ENCODE measurements at places on chromosomes 11 and 22.
A peak's percentile ranks its signal among the peaks of the same experiment; 100 is the strongest.

DNA sequence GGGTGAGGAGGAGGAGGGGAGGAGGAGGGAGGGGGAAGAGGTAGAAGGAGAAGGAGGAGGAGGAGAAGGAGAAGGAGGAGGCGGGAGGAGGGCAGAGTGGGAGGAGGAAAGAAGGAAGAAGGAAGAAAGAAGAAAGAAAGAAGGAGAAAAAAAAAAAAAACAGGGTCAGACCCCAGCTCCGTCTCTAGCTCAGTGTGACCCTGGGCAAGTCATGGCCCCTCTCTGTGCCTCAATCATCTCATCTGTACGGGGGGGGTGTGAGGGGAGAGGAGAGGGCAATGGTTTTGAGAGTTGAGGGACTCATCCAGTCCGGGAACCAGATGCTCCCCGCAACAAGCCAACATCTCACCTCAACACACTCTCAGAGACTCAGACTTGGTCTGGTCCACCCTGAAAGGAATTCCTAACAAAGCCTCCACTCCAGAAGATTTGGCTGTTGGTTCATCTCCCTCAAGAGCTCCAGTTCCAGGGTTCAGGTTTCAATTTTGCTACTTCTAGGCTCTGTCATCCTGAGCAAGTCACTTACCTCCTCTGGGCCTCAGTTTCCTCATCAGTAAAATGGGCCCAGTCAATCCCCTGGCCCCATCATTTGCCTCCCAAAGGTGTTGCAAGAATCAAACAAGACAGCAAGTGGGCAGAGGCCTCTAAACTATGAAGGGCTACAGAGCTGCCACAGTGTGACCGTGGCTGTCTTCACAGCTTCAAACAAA is 7.7 kb downstream of the CARD10 start:
- DNase-seq, result no peak

GRCh38 chr22:30234786-30235470 is 11.6 kb downstream of the LIF start:
- peak; percentile 46 for DNase-seq

DNA sequence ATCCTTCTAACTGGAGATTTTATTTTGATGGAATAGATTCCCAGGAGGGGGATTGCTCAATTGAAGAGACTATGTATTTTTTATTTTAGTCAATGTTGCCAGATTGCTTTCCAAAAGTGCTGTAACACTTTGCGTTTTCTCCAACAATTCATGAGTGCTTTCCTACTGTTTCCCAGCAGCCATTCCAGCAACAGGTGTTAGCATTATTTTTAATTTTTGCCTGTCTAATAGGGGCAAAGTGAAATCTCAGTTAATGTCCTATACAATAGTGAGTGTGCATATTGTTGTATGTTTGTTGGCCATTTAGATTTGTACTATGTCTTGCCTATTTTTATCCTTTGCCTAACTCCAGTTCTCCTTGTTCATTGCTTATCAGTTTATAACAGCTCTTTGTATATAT is 12.1 kb upstream of the CACNG2 start:
- DNase-seq, result no peak

DNA sequence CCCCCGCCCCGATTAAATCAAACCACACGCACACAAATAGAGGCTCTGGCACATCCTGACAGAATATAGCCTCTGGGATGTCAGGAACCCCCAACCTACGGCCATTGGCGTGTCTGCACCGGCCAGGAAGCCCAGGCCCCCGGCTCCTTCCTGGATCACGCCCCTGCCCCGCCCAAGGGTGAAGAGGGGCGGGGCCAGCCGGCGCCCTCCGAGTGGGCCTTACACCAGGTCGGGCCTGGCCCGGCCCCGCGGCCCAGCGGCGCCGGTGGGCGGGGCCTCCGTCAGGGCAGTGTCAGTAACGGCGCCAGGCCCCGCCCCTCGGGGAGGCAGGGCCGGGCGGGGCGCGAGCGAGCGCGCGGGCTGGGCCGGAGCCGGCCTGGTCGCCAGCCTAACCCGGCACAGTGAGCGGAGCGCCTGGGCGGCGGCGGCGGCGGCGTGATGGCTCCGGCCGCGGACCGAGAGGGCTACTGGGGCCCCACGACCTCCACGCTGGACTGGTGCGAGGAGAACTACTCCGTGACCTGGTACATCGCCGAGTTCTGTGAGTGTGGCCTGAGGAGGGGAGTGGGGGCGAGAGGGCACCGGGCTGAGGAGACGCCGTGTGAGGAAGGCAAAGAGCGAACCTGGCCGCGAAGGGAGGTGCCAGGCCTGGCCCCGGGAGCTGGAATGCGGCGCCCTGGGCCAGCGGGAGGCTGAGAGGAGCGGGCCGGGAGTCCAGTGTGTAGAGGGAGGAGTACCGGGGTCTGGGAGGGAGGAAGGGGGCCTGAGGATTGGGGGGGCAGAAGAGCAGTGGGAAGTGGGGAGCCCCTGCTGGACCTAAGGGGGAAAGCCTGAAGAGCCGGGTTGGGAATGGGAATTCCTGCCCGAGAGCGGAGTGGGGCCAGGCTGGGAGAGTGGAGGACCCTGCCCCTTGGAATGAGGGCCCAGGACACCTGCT is at the start of gene ACER3:
Gene ACER3 (plus strand): TSS at position 380 of the 937 bp plus-strand sequence. CDS start 59 bp downstream, at position 439.
- DNase-seq, result peak; percentile 73

DNA sequence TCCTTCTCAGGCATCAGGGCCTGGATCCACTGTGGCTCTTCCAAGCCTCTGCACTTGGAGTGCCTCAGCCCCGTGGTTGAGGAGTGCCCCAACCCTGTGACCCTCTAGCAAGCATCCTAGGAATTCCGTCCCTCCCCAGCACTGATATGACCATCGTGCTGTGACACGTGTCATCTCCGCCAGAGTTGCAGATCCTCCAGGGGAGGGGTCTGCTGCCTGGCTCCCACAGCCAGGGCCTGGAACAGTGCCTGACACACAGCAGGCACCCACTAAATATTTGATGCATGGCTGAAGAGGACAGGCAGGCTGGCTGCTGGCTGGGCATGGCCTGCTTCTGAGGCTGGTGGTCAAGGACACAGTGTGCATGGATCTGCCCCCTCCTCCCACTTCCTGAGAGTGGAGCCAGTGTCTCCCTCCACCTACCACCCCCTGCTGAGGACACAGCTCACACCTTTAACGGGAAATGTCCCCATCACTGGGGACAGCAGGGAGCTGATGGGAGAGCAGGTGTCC is 1.7 kb upstream of the CD81 start:
- DNase-seq, result no peak

- no peak for DNase-seq
Observed at GRCh38 chr11:133137270-133137669, 395.0 kb downstream of the OPCML start.

- DNase-seq, result no peak
Observed at GRCh38 chr22:49398115-49398514, 429.6 kb downstream of the BRD1 start.

DNA sequence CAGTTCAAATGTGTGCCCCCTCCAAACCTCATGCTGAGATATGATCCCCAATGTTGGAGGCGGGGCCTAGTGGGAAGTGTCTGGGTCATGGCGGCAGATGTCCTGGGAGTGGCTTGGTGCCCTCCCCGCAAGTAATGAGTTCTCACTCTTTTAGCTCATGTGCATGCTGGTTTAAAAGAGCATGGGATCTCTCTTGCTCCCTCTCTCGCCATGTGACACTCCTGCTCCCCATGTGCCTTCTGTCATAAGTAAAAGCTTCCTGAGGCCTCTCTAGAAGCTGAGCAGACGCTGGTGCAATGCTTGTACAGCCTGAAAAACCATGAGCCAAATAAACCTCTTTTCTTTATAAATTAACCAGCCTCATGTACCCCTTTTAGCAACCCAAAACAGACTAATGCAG is 98.8 kb downstream of the SGSM3 start:
- DNase-seq, result no peak

DNA sequence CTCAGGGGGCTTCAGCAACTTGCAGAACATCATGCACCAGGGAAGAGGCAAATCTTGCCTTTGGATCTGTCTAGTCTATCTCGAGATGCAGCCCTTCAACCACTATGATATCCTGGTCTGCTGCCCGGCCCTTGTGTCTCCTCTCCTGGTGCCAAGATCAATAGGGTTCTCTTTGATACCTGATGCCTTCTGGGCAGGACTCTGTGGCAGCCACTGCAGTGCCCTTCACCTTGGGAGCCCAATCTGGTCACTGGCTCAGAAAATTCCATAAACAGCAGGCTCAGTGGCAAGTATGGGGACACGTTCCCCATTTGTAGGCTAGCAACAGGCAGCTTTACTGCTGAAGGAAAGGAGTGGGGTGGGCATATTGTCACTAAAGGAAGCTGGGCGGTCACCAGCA is 23.4 kb downstream of the SYN3 start:
- DNase-seq, result no peak

DNA sequence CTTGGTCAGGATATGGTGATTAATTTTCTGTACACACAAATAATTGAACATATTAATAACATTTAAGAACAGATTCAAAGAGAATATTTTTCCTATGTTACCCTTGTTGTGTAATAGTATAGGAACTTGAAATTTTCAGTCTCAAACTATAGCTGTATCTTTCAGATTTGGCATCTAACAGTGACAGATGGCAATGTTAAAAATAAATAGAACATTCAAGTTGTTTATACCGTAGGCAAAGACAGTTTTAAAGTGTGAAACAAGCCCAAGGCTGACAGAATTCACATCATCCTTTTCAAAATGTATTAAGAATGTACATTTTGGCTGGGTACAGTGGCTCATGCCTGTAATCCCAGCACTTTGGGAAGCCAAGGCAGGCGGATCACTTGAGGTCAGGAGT is 92.6 kb upstream of the TP53AIP1 start:
- no peak for DNase-seq

DNA sequence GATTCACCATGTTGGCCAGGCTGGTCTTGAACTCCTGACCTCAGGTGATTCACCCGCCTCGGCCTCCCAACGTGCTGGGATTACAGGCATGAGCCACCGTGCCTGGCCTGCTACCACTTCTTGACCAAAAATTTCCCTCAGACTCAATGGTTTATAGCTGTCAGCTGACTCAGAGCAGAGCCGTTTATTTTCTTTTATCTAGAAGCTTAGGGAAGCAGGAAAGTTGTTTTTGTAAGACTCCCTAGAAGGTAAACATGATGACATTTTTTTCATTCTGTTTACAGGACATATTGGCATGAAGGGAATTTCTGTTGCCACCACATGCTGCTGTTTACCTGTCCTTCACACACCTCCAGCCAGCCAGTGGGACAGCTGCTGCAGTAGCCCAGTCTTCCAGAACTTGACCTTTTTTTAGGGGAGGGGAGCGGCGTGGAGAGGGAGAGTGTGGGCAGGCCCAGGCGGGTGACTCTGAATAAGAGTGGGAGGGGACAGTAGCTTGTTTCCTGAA is 56.1 kb upstream of the PTPRJ start:
- DNase-seq, result peak; percentile 70

GRCh38 chr11:133747409-133747808 is 97.9 kb downstream of the SPATA19 start:
- DNase-seq, result no peak

GRCh38 chr11:14114269-14114668 is 151.7 kb downstream of the SPON1 start:
- DNase-seq, result no peak

GRCh38 chr11:103279821-103280220 is 170.6 kb downstream of the DYNC2H1 start:
- peak; percentile 3 for DNase-seq

- DNase-seq, result peak; percentile 76
Observed at GRCh38 chr11:130431801-130432200, 3.4 kb upstream of the ADAMTS8 start.

- no peak for DNase-seq
Observed at GRCh38 chr11:102420547-102420946, 32.0 kb downstream of the TMEM123 start.

- DNase-seq, result no peak
Observed at GRCh38 chr11:15609445-15609844, 494.7 kb downstream of the INSC start.

DNA sequence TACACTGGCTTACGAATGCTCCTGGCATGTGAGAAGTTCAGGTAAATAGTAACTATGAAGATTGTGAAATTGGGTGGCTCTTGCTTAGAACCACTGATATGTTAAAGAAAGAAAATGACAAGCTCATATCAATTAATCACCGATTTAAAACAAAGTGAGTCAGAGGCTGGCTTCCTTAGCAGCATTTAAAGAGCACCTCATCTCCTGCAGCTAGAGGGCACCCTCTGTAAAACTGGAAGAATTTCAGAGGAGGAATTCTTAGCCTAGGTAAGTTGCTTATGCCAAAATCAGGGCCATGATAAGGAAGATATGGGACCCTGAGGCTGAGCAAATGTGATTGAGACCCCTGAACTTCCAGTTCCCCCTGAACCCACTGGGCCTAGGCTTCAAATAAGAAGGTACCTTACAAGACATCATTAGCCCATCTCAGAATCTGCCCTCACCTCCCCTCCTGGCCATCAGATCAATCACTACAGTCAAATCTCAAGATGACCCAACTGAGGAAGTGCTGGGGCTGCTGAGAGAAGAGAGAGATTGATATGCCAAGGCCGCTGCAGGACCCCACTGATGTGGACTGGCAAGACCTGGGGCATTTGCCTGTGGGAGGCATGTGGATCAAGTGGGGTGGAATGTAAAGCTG is 8.6 kb upstream of the CD3E start:
- DNase-seq, result peak; percentile 14

DNA sequence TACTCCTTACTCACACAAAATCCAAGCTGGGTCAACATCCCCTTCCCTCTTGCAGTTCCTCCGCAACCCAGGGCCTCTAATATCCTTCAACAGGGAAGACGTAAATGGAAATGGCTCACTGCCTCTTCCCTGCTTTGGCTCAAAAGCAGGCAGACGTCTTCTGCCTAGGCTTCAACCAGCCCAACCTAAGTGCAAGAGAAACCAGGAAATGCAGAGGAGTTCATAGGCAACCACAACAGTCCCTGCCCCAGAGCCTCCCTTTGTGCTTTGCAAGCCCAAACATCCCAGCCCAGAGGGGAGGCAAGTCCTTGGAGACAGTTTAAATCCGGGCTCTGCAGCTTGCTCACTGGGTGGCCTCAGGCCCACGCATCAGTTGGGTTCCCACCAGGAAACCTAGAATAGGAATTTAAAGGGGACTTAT is 33.3 kb downstream of the CD6 start:
- no peak for DNase-seq

GRCh38 chr22:35154937-35155387 is 89.0 kb downstream of the ISX start:
- peak; percentile 46 for DNase-seq

GRCh38 chr11:102798012-102798746 is at the start of gene MMP1:
MMP1 (minus strand) TSS chr11:102798160; CDS start chr11:102798092, 68 bp downstream.
- DNase-seq, result peak; percentile 89

GRCh38 chr22:42357634-42358296 is 74.4 kb downstream of the NFAM1 start:
- no peak for DNase-seq

DNA sequence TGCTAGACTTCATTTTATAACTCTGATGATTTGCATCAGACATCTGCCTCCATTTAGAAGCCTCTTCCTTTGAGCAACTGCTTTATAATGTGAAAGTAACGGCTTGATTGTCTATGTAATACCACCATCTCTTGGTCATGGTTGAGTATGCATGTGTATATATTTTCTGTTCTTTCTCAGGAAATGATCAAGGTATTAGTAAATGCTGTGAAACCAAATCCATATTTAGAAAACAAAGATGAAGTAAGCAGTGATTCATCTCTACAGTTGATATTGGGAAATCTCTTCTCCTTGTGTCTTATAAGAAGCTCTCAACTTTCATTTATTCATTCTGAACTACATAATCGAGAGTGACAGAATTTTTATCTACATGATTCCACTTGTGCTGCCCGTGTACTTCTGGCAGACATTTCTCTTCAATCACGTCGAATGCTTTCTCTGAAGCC is 104.6 kb upstream of the ANO3 start:
- peak; percentile 92 for DNase-seq

- DNase-seq, result no peak
Observed at GRCh38 chr11:130915603-130916237, 559 bp downstream of the SNX19 start.

Measured in fibroblast of the aortic adventitia (primary cell).